KG1 (cell line): ENCODE measurements at places on chromosomes 2 and 18.

- no peak for DNase-seq
Measured at GRCh38 chr2:120809151-120809550, 73.5 kb downstream of the GLI2 start.

- no peak for DNase-seq
Measured at GRCh38 chr18:78160961-78161656, 818.5 kb upstream of the SALL3 start.

DNA sequence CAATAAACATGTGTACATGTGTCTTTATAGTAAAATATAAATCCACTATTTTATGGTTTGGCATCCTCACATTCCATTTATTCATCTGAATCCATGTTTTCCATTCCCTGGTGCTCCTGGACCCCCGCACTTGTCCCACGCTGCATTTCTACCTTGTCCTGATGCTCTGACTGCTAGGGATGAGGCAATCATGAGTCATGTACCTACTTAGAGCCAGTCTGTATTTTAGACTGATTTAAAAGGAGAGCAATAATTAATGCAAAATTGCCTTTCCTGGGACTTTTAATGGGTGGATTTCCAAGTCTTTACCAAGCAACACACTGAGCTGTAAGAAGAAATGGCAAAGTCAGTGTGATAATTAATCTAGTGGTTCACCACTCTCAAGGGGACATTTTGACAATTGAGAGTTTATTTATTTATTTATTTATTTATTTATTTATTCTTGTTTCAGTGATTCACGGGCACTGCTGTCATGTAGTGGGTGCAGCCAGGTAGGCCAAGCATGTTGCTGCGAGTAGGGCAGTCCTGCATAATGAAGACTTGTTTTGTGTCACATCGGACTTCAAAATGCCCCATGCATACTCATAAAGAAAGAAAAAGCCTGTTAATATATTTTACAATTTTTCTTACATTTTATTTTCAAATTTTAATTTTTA, 419.3 kb upstream of the VWC2L start:
- DNase-seq, result no peak

- DNase-seq, result no peak
Measured at GRCh38 chr18:49709347-49709690, 104.0 kb downstream of the ACAA2 start.

- no peak for DNase-seq
Measured at GRCh38 chr2:46861916-46862315, 53.7 kb downstream of the MCFD2 start.

GRCh38 chr2:11898576-11898975, 152.1 kb downstream of the LPIN1 start:
- DNase-seq, result no peak

GRCh38 chr2:233165895-233166661, 85.4 kb upstream of the ATG16L1 start:
- peak; percentile 60 for DNase-seq

GRCh38 chr2:64742678-64743077, 89.0 kb upstream of the SERTAD2 start:
- no peak for DNase-seq

GRCh38 chr18:48492880-48493279, 46.0 kb upstream of the CTIF start:
- no peak for DNase-seq
